CD4-positive, alpha-beta T cell (primary cell): ENCODE measurements at places on chromosomes 1 and 21. TPM values are rescaled to one million over a fixed set of nuclear protein-coding genes. Genes with fewer than 3 reads are reported as not detected.
A peak's percentile ranks its signal among the peaks of the same experiment; 100 is the strongest.

Gene C1orf115
- 0.82 TPM for total RNA-seq

Gene AGPAT3
- 43.4 TPM for total RNA-seq

Gene NR1I3
- not detected for total RNA-seq

Gene DDAH1
- total RNA-seq = not detected

Gene NGF
- not detected for total RNA-seq

Gene NUF2
- total RNA-seq = 1.8 TPM

Gene SLFNL1
- total RNA-seq = 0.08 TPM

Gene PGLYRP3
- total RNA-seq = not detected

Gene UBL4B
- total RNA-seq = not detected

Gene PDZK1
- not detected for total RNA-seq

Gene JAM2
- not detected for total RNA-seq

Gene HRNR
- total RNA-seq = not detected

GRCh38 chr1:15172405-15173259 lies 19.1 kb downstream of the TMEM51 start:
- no peak overlapping the region for H3K4me3 ChIP-seq
- H3K27me3 ChIP-seq = no peaks in the 10 kb centered on the region
- H3K4me1 ChIP-seq = no peaks in the 10 kb centered on the region
- DNase-seq = no peak
- no peaks in the 10 kb centered on the region for H3K36me3 ChIP-seq

DNA sequence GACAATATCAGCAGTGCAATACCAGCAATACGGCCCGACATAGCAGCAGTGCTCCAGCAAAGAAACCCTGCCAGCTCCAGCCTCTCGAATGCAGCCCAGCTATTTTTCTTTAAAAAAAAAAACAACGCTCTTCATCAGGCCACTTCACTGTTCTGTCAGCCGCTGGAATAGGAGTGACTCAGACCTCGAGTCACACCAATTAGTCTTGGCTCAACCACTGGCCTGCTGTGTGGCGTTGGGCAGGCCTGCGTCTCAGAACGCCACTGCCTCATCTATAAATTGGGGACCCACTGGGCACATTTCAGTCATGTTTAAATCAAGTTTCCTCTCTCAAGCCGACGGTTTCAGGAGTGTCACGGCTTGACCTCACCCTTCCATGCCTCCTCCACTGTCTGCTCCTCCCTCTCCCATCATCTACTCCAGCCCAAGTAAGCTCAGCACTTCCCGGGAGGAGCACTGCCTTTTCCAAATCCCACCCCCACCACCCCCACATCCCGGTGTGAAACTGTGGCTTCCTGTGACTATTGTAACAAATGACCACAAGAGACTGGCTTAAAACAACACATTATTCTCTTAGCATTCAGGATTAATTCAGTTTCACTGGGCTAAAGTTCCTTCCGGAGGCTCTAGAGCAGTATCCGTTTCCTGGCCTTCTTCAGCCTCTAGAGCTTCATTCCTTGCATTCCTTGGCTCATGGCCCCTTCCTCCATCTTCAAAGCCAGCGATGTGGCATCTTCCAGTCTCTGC lies 71.9 kb upstream of the EFHD2 start:
- no peak for DNase-seq
- no peak overlapping the region for H3K27ac ChIP-seq
- no peak overlapping the region for H3K4me3 ChIP-seq
- no peaks in the 10 kb centered on the region for H3K27me3 ChIP-seq
- peaks cover 22% of the 10 kb centered on the region for H3K4me1 ChIP-seq

- no peak overlapping the region for H3K27ac ChIP-seq
- no peaks in the 10 kb centered on the region for H3K27me3 ChIP-seq
- no peaks in the 10 kb centered on the region for H3K4me1 ChIP-seq
- no peaks in the 10 kb centered on the region for H3K36me3 ChIP-seq
- H3K4me3 ChIP-seq = no peak overlapping the region
Observed at GRCh38 chr1:69733061-69733460, 165.3 kb downstream of the LRRC7 start.

DNA sequence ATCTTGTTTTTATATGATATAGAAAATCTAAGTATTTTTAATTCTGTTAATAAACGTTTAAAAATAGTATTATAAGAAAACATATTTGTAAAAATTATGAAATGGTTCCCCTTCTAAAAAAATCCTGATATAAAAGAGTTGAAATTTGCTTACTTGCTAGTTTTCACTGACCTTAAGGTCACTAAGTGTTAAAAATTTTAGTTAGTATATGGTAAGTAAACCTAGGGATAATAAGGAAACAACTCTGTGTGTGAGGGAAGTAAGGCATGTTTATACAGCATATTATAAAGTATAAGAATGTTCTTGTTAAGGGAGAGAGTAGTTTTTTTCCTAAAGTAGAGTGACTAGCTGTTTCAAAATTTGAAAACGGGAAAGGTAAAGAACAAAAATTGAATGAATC lies 130.9 kb upstream of the LYPLAL1 start:
- no peaks in the 10 kb centered on the region for H3K36me3 ChIP-seq
- no peak overlapping the region for H3K4me3 ChIP-seq
- no peak overlapping the region for H3K27ac ChIP-seq
- H3K27me3 ChIP-seq = no peaks in the 10 kb centered on the region

DNA sequence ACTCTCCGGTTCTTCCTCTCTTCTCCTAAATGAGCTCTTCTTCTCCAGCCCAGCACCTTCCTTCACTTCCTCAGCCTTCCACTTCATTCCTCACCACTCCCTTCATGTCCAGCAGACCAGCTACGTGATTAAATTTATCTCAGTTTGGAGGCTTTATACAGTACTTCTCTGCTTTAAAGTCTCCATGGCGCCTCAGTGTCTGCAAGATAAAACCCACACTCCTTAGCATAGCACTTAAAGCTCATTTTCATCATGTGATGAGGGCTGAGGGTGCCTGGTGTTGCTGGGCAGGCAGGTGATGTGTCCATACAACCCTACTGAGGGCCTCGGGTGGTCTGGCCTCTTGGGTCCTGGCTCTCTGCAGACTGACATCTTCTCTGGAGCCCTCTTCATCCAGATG lies 7.7 kb downstream of the SLC5A9 start:
- DNase-seq = no peak
- H3K27ac ChIP-seq = no peak overlapping the region
- no peaks in the 10 kb centered on the region for H3K36me3 ChIP-seq
- H3K4me3 ChIP-seq = no peak overlapping the region

DNA sequence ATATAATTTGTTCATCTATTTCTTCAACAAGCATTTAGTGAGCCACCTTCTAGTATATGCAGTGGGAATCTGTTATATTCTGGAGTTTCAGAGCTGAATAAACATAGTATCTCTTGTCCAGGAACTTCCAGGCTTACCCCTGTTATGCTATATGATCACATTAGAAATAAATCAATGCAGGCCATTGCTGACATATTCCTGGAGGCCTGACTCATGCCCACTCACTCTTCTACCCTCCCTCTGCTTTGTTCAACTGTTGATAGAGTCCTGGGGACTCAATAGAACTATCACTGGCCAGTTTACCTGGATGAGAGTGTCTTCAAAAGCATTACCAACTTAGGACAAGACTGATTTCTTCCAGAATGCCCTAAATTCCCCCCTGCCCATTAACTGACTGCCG lies 29.3 kb upstream of the SRSF10 start:
- no peak for DNase-seq
- peaks cover 10% of the 10 kb centered on the region for H3K27me3 ChIP-seq
- H3K27ac ChIP-seq = no peak overlapping the region
- no peak overlapping the region for H3K4me3 ChIP-seq

DNA sequence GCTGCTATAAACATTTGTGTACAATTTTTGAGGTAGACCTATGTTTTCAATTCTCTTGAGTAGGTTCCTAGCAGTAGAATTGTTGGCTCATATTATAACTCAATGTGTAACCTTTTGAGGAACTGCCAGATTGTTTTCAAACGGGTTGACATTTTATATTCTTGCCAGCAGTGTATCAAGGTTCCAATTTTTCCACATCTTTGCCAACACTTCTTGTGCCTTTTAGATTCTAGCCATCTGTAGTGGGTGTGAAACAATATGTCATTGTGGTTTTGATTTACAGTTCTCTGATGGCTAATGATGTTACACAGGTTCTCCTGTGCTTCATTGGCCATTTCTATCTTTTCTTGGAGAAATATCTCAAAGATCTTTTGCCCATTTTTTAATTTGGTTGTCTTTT lies 36.4 kb downstream of the MAP3K7CL start:
- H3K4me1 ChIP-seq = no peaks in the 10 kb centered on the region
- no peak for DNase-seq
- H3K36me3 ChIP-seq = no peaks in the 10 kb centered on the region
- no peaks in the 10 kb centered on the region for H3K27me3 ChIP-seq

DNA sequence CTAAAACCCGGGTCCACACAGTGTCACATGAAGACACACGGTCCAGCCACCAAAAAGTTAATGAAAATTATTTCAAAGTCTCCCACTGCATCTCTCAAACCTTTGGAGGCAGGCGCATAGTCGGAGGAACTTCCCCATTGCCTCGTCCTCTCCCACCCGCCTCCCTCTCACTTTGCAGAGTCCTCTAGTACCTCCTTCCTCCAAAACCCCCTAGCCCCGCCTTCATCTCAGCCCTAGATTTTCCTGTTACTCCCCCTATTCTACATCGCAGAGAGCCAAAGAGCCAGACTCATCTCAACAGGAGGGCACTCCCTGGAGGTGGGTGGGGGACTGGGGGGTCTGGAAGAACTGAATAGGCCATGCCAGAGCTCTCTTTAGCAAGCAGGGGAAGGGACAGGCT lies 79.3 kb downstream of the DISP3 start:
- no peak overlapping the region for H3K4me3 ChIP-seq
- H3K4me1 ChIP-seq = no peaks in the 10 kb centered on the region
- no peak for DNase-seq
- no peaks in the 10 kb centered on the region for H3K36me3 ChIP-seq
- H3K27ac ChIP-seq = no peak overlapping the region
- peaks cover 46% of the 10 kb centered on the region for H3K27me3 ChIP-seq

DNA sequence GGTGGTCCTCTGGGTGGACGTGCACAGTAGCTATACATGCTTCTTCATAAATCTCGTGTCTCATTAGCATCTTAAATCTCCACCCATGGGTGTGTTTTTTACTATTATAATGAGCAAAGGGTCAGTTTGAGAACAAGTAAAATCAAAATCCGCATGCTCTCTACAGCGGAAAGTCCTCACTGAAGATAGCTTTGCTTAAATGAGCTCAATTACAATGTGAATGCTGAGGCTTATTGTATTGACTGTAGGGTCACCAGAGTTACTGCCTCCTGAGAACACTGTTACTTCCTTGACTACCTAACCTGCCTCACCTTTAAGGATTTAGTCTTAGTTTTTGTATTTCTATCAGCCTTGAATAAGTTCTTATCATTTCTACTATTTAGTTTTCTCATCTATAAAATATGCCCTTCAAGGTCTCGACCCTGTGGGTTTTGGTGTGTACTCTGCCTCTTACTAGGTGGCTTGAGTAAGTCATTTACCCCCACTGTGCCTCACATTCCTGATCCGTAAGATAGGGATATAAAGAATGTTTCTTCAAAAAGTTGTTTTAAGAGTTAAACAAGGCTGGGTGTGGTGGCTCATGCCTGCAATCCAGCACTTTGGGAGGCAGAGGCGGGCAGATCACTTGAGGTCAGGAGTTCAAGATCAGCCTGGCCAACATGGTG lies 7.9 kb downstream of the SLAMF7 start:
- no peak overlapping the region for H3K27ac ChIP-seq
- no peaks in the 10 kb centered on the region for H3K36me3 ChIP-seq
- no peaks in the 10 kb centered on the region for H3K27me3 ChIP-seq
- H3K4me3 ChIP-seq = no peak overlapping the region

DNA sequence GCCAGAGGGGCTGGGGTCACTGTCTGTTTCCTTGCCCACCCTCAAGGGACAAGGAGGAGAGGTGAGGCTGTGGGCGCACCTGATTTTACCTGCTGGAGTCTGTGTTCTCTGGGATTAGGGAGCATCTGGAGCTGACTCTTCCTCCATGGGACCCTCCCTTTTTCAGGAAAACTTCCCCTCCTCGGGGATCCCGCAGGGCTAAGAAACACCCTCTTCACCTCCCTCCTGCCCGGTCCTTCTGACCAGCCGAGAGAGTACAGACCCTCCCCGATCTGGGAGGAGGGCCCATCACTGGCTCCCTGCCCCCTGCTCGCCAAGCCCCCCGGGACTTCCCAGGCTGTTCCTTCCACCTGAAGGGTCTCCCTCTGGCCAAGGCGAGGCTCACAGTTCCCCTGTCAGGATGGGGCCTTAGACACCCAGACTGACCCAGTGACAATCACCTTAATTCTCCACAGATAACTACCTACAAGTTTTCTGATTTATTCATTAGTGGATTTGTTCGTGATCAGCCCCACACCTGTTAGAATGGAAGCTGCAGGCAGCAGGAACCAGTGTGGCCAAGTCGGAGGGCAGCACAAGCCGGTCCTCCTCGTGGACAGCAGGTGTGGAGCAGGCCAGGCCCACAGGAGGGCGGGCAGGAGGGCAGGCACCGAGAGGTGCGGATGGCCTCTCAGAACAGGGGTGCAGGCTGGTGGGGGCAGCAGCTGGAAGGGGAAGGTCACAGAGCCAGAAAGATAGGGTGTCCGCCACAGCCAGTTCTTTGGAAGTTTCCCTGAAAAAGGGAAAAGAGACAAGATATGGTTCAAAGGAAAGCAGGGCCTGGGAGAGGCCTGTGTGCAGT lies 15.9 kb upstream of the SAMD11 start:
- no peak for DNase-seq
- H3K27ac ChIP-seq = no peak overlapping the region
- H3K36me3 ChIP-seq = no peaks in the 10 kb centered on the region
- H3K27me3 ChIP-seq = peaks cover 27% of the 10 kb centered on the region

- peaks cover 6% of the 10 kb centered on the region for H3K4me1 ChIP-seq
- no peak for DNase-seq
- no peak overlapping the region for H3K27ac ChIP-seq
- H3K36me3 ChIP-seq = no peaks in the 10 kb centered on the region
- H3K4me3 ChIP-seq = no peak overlapping the region
- H3K27me3 ChIP-seq = no peaks in the 10 kb centered on the region
Observed at GRCh38 chr1:55262822-55263221, 47.7 kb upstream of the USP24 start.

GRCh38 chr1:119988306-119989062 lies 81.0 kb downstream of the NOTCH2 start:
- DNase-seq = peak; percentile 42
- no peak overlapping the region for H3K4me3 ChIP-seq
- peak overlapping the region; percentile 41 for H3K27ac ChIP-seq
- no peaks in the 10 kb centered on the region for H3K4me1 ChIP-seq

GRCh38 chr1:79374397-79374796 lies 367.9 kb upstream of the ADGRL4 start:
- H3K27me3 ChIP-seq = no peaks in the 10 kb centered on the region
- no peaks in the 10 kb centered on the region for H3K36me3 ChIP-seq
- no peak overlapping the region for H3K4me3 ChIP-seq
- no peak for DNase-seq
- no peaks in the 10 kb centered on the region for H3K4me1 ChIP-seq

DNA sequence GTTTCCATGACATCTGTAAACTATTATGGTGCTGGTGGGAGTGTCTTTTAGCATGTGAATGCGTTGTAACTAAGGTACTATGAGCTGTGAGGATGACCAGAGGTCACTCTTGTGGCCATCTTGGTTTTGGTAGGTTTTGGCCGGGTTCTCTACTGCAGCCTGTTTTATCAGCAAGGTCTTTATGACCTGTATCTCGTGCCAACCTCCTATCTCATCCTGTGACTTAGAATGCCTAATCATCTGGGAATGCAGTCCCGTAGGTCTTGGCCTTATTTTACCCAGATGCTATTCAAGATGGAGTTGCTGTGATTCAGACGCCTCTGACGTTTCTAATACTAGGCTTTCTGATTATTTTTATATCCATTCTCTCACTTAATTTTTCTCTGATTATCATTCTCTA lies 9.4 kb downstream of the NCAM2 start:
- H3K36me3 ChIP-seq = no peaks in the 10 kb centered on the region
- H3K4me3 ChIP-seq = no peak overlapping the region
- H3K4me1 ChIP-seq = no peaks in the 10 kb centered on the region
- H3K27me3 ChIP-seq = no peaks in the 10 kb centered on the region
- DNase-seq = no peak
- H3K27ac ChIP-seq = no peak overlapping the region

GRCh38 chr1:147142886-147143285 lies 29.4 kb downstream of the PRKAB2 start:
- no peak for DNase-seq
- no peak overlapping the region for H3K4me3 ChIP-seq
- H3K36me3 ChIP-seq = no peaks in the 10 kb centered on the region
- no peaks in the 10 kb centered on the region for H3K4me1 ChIP-seq
